ENCODE measurements at places on chromosomes 3 and 15. TPM values are rescaled to one million over a fixed set of nuclear protein-coding genes. Genes with fewer than 3 reads are reported as not detected.

GRCh38 chr15:26842391-26842790, 24.5 kb upstream of the GABRA5 start:
- no peak for DNase-seq

DNA sequence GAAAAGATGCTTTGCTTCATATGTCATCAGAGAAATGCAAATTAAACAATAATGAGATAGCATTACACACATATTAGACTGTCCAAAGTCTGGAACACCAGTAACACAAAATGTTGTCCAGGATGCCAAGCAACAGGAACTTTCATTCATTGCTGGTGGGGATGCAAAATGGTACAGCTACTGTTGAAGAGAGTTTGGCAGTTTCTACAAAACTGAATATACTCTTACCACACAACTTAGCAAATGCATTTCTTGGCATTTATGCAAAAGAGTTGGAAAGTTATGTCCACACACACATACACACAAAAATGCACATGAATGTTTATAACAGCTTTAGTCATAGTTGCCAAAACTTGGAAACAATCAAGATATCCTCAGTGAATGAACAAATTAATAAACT, 195.2 kb upstream of the MME start:
- DNase-seq: no peak

GRCh38 chr3:174776123-174776522, 83.0 kb upstream of the NAALADL2 start:
- no peak for DNase-seq

DNA sequence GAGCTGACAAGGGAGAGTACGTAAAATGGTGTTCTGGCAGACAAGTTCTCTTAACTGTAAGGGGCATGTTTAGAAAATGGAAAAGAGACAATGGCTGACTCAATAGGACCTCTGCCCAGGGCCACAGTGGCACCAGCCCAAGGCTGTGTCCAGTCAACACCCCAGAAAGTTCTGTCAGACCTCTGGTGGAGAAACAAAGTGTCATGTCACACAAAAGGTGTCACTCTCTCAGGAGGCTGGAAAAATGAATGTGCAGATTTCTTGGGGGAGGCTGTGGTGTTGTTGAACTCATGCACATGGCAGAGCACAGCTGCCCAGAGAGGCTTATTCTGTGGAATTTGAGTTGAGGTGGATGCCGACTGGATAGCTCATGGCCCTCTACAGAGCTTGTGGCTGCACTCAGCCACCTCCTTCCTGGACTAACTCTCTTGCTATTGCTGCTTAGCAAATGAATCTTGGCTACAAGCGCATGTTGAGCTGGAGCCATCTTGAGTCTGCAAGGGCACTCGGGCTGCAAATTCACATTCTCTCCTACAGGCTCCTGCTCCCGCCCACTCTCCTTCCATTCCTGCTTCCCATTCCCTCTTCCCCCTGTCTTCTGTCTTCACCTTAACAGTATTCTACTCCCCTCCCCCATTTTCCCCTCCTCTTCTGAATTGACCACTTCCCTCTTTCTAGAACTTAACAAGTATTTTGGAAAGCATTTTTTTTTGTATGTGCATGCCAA, 55.8 kb upstream of the SLC7A14 start:
- no peak for DNase-seq

DNA sequence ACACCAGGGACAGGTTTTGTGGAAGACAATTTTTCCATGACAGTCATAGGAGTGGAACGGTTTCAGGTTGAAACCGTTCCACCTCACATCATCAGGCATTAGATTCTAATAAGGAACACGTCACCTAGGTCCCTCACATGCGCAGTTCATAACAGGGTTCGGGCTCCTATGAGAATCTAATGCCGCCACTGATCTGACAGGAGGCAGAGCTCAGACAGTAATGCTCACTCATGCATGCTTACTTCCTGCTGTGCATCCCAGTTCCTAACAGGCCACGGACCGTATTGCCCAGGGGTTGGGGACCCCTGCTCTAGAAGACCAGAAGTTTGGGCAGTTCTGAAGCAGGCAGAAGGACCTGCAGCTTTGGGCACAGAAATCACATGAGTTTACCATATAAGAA, 61.5 kb downstream of the MYO1E start:
- no peak for DNase-seq

DNA sequence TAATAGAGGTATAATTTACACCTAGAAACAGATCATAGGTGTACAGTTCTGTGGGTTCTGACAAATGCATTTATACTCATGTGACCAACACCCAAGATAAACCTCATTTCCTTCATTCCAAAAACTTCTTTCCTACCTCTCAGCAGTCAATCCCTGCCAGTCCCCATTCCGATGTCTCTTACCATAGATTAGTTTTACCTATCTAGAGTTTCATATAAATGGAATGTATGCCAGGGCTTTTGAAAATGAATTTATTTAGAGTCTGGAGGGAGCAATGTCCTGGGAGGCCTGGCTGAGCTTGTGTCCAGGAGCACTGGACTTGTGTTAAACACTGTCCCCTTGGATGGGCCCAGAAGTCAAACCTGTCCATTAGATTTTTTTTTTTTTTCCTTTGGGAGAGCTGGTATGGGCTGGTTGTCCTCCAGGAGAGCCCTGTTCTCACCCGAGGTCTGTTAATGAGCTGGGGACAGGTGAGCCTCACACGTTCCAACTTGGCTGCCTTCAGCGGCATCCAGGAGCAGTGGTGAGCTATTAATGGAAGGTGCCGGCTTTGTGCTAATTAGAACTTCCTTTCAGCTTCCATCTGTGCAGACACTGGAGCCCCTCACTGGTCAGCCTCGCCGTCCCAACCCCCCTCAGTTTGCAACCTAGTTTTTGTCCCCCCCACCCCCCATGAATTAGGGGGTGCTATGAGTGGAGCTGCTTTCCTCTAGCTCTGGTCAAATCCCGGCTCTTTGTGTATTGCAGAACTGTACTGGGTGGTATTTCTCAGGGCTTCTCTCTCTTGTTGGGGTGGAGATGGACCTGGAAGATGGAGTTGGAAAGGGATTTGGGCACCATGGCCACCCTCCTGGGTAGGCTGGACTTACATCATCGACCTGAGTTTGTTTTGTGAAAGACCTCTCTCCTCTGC, 40.7 kb upstream of the POLG start:
- no peak for DNase-seq

GRCh38 chr15:33198541-33198940, 4.0 kb upstream of the FMN1 start:
- no peak for DNase-seq

DNA sequence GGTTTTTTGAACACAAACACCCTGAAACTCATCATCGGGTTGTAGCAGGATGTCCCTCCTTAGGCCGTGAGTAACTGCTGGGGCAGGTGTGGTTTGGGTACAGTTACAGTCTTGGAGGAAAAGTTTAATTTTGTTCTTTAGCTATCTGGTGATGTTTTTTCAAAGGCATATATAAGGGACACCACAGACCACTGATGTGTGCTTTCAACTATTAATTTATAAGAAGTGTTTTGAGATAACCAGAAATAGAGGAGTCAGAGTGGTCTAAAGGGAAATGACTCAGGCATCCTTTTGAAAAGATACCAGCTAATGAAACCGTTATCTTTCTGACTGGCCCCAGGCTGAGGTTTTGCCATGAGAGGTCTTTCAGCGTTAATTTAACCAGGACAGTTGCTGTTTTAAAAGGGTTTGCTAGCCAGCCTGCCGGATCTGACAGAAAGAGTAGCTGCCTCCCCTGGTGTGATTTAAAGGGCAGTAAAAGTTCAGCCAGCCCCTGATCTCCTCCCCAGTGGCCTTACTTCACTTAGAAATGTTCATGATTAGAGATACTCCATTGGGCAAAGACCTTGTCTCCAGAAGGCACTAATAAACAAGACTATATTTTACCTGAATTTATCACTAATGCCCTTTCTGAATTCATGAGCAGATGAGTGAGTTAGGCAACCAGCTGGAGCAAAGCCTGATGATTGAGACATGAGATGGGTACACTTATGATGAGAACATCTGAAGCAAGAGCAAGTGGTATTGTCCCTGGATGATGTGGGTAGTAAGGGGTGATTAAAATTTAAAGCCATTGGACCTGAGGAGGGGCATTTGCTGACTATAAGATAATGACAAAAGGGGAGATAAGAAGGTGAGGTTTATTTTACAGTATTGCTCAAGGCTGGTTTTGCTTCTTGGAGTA, 482.5 kb upstream of the TBL1XR1 start:
- DNase-seq: no peak

DNA sequence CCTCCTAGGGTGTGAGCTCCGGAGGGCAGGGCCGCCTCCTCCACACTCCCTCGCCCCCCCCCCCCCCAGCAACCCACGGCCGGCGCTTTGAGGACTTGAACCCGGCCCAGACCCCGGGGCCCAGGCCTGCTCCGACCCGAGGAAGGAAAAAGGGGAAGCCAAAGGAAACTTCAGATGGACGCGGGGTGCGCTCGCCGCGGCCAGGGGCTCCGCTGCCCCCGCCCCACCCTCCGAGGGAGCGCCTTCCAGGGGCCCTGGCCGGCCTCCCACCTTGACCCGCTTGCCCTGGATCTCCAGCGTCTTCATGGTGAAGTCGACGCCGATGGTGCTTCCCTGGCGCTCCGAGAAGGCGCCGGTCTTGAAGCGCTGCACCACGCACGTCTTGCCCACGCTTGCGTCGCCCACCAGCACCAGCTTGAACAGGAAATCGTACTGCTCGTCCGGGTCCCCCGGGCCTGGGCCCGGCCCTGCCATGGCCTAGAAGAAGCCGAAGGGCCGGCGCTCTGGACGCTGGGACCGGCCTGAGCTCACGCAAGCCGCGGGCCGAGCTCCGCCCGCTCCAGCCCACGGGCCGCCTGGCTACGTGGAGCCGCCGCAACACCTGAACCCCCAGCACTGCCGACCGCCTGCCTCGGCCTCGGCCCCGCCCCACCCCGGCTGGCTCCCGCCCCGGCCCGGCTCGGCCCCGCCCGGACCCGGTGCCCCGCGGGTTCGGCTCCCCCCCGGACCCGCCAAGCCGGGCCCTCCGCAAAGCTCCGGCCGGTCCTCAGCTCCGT, 400 bp downstream of the RAB43 start:
- DNase-seq: no peak

DNA sequence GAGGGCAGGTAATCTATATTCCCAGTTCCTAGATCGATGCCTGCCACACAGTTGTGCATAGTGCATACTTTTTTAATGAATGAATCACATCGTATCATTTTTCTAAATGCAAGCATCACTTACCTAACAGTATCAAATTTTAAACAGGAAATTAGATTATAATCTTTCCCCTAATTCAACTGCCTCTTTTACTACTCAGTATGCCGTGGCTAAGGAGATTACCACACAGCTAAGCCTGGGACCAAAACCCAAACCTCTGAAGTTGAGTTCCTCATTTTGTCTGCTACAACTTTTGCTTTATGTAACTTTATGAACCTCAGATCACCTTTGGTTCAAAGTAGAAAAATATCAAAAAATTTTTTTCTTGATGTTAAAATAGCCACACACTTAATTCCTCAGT, 53.2 kb upstream of the FNDC3B start:
- DNase-seq: no peak

The COMMD4 gene
- polyA plus RNA-seq: 76.6 TPM

The RTP3 gene
- not detected for polyA plus RNA-seq

The CLRN1 gene
- not detected for polyA plus RNA-seq
